ENCODE measurements at places on chromosomes 11 and 22.

GRCh38 chr11:128868841-128869671 lies 2.0 kb upstream of the KCNJ1 start:
- no peak for DNase-seq

GRCh38 chr11:115920092-115920461 lies 415.9 kb upstream of the CADM1 start:
- DNase-seq, result peak; percentile 28

DNA sequence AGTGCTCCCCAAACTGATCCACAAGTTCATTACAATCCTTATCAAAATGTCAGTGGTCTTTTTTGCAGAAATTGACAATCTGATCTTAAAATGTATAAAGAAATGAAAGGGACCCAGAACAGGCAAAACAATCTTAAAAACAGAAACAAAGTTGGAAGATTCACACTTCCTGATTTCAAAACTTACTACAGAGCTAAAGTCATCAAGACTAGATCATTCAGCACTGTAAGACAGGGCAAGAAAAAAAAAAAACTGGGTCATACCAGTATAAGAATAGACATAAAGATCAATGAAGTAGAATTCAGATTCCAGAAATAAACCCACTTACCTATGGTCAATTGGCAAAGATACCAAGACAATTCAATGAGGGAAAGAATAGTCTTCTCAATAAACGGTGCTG lies 4.5 kb upstream of the STK33 start:
- DNase-seq, result no peak

DNA sequence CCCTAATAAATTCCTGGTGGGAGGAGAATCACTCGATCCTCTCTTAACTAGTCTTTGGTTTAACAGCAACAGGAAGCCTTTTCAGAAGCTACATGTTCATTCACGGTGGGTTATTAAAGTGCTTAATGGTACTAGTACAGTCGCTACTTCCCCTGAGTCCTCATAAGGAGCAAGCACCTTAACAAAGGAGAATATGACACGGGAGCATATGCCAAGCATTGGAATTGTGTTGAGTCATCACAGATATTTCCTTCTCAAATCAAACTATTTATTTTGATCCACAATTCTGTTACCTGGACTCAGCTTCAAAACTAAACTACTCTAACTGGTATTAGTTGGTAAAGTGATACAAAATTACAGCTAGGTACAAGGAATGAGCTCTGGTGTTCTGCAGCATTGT lies 177.5 kb upstream of the CTSC start:
- no peak for DNase-seq

GRCh38 chr11:80457823-80458222 lies 1017.0 kb upstream of the TENM4 start:
- DNase-seq, result no peak

- no peak for DNase-seq
These were observed 75.0 kb downstream of the NFAM1 start for GRCh38 chr22:42357221-42357620.

- DNase-seq, result no peak
These were observed 61.7 kb downstream of the BRD1 start for GRCh38 chr22:49765951-49766350.

DNA sequence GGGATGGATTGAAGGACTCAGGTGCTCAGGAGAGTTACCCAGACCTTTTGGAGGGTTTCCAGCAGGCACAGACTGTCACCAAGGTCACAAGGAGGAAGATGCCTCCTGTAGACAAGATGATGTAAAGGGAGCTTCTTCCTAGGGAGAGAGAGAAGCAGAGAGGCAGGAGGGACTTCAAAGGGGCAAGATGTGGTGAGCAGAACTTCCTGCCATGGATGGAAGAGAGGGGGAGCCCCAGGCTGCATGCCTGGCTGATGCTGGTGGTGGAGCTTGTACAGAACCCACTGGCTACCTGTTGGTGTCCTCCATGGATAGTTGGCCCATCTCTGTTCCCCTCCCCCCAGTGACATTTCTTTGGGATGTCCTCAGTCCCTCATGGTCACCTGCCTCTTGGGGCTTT lies 4.2 kb downstream of the HEPN1 start:
- no peak for DNase-seq

DNA sequence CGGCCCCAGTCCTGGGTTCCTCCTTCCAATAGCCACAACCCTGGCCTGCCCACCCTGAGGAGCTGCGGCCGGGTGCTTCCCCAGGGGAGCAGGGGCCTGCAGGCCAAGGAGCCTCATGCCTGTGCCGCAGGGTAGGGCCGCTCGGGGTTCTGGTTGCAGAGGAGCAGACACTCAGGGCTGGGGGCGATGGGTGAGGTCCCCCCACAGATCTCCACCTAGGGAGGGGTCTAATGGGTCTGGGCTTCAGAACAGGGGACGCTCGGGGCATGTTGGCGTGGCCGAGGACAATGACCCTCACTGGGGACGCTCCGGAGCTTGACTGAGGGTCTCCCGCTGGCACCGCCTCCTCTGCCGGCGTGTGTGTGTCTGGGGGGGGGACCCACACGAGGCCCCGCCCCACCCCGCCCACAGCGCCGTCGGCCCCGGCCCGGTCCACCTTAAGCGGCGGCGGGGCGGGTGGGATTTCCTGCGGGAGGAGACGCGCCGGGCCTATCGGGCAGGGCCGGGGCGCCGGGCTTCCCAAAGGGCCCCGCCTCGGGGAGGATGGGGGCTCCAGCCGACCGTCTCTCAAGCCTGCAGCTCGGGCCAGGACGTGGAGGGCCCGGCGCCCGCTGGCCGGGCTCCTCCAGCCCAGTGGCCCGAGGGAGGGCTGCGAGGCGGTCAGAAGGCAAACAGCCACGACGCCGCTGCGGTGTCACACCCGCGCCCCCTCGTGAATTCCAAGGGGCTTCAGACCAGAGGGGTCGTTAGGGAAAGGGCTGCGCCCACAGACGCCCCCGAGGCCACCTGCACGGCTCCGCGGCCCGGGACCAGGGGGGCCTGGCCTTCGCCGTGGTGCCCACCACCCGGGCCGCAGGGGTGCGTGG lies 640 bp upstream of the ZDHHC8 start:
- peak; percentile 79 for DNase-seq

- DNase-seq, result no peak
These were observed 2.8 kb upstream of the TAB1 start for GRCh38 chr22:39396797-39397195.

GRCh38 chr11:114606003-114606801 lies 10.6 kb upstream of the NXPE4 start:
- DNase-seq, result no peak

- DNase-seq, result peak; percentile 34
These were observed 31.4 kb upstream of the AQP11 start for GRCh38 chr11:77558380-77558779.

- DNase-seq, result no peak
These were observed 44.6 kb upstream of the ZBED5 start for GRCh38 chr11:10902301-10903063.

DNA sequence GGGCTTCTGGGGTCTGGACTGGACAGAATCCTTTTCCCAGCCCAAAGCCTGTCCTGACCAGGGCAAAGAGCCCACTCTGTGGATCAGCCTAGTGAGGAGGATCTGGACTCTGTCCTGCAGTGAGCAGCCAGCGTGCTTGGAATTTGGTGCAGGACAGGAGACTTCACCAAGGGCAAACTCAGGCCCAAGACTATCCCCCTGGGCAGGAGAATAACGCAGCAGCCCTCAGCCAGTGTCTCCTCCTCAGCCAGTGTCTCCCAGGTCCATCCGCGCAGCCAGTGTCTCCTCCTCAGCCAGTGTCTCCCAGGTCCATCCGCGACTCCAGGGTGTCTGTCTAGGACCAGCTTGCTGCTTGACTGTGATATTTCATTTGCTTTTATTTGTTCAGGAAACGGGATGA lies 1334.0 kb downstream of the TBC1D22A start:
- DNase-seq, result no peak

DNA sequence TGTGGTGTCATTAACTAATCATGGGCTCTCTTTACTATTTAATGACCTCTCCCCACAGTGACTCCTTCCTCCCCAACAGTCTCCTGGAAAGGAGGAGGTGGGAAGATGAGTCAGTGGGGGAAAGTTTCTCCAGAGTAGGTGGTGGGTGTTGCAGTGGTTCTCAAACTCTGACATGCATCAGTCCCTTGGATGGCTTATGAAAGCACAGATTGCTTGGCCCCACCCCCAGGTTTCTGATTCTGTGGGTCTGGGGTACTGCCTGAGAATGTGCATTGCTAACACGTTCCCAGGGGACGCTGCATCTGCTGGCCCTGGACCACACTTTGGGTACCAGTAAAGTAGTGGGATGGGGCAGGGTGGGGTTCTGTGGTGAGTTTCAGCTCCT lies 9.8 kb downstream of the CD82 start:
- peak; percentile 68 for DNase-seq

DNA sequence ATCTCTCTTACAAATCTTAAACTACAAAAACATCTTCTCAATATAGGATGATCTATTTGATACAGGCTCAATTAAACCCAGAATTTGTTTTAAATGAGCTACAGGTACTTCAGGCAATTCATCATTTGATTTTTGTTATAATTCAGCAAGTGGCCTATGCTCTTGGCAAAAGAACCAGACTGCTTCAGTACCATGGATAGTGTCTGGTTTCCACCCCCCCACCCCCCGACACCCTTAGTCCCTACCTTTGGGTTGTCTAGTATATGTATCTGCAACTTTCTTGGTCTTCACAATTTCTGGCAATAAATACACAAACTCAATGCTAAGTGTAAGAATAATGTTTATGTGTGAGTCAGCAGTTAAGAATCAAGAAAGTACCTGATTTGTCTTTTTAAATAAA lies 97.3 kb upstream of the API5 start:
- no peak for DNase-seq

- peak; percentile 65 for DNase-seq
These were observed 5.7 kb upstream of the SULT4A1 start for GRCh38 chr22:43867839-43868635.

DNA sequence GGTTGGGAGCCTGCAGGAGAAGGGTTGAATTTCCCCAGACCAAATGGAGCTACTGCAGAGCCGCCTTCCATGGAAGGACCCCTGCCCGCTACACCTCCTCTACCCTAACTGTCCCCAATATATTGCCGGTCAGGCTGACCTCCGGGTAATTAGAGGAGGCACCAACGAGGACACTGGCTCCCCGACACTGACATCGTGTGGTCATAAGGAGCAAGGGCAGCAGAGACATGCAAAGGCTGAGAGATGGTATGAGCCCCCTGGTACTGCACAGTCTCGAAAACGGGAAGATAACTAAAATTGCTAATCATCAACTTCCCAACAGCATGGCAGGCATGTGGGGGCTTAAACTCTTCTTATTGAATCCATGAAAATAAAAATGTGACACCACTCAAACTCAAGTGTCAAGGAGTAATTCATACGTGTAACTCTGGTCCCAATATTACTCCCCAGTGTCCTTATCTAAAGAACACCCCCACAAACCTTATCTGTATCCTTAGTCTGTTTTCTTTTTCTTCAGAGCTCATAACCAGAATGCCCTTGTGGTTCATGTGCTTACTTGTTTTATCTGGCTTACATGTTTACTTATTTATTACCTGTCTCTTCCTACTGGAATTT lies 4.4 kb downstream of the CAVIN3 start:
- DNase-seq, result peak; percentile 52

GRCh38 chr11:76150141-76150540 lies 56.2 kb downstream of the WNT11 start:
- DNase-seq, result no peak

DNA sequence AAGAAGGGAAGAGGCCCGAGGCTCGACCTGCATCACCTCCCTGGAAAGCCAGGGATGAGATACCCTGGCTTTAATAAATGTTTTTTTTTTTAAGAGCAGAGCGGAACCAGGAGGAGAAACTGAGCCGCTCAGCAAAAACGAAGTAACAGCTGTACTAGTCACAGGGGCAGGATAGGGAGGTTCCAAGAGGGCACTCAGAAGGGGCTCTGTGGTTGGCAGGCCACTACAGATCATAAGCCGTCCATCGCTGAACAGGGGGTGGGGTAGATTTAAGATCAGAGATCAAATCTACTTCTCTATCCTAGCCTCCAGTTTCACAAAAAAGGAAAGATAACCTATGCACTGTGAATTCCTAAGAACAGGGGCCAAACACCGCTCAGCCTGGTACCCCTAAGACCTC lies 625 bp downstream of the EIF3D start:
- no peak for DNase-seq

DNA sequence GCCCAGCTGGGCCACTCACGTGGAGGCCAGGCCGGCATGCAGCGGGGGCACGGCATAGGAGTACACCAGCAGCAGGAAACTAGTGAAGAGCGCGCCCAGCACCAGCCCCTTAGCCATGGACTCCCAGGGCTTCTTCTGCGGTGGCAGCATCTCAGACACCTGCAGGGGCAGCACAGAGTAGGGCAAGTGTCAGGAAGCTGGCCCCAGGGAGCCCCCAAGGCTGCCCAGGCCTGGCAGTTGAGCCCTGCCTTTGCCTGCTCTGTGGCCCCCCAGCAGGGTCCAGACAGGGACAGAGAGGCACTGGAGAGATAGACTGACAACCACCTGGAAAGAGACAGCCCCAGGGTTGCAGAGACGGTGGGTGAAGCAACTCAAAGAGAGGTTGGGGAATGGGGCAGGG lies 10.7 kb upstream of the SEC14L6 start:
- no peak for DNase-seq

- DNase-seq, result no peak
These were observed 8.7 kb upstream of the UCP3 start for GRCh38 chr11:74017631-74018030.

- no peak for DNase-seq
These were observed 7.0 kb upstream of the DDX17 start for GRCh38 chr22:38513063-38513462.

GRCh38 chr22:43465291-43466015 lies 53.6 kb downstream of the MPPED1 start:
- DNase-seq, result no peak

- DNase-seq, result no peak
These were observed 79.5 kb downstream of the GAB2 start for GRCh38 chr11:78338138-78338537.

GRCh38 chr22:41702763-41703162 lies 3.5 kb downstream of the MEI1 start:
- DNase-seq, result no peak

DNA sequence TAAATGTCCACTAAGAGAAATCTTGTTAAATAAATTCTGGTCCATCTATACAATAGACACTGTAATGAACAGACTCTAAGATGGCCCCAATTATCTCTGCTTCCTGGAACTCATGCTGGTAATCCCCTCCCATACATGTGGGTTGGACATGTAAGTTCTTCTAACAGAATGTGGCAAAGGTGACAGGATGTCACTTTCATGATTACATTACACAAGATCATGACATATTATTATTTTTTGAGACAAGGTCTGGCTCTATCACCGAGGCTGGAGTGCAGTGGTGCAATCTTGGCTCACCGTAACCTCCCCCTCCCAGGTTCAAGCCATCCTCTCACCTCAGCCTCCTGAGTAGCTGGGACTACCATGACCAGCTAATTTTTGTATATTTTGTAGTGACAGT lies 14.6 kb upstream of the NDUFC2 start:
- no peak for DNase-seq

- no peak for DNase-seq
These were observed 1428.0 kb upstream of the TENM4 start for GRCh38 chr11:80868831-80869230.

GRCh38 chr22:26804911-26805539 lies 147.6 kb downstream of the MIAT start:
- peak; percentile 76 for DNase-seq

DNA sequence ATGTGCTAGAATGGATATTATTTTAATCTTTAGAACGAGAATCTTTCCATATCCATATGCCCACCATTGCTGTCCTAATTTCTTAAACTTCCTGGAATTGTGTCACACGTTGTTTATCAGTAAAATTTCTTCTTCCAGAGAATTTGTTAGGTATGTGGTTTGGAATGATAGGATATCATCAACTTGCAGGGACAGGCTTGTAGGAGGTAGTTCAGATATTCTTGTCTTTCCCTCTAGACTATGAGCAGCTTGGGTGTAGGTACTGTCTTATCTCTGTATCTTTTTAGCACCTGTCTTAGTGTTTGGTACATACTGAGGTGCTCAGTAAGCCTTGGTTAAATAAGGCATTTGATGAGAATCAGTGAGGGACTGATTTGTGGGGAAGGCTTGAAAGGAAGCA lies 3.4 kb downstream of the CTNND1 start:
- DNase-seq, result no peak

All from fibroblast of upper back skin (primary cell).